ENCODE measurements at places on chromosomes 3 and 15.

GRCh38 chr15:80758130-80758745 lies 20.9 kb upstream of the CEMIP start:
- no peak for DNase-seq

DNA sequence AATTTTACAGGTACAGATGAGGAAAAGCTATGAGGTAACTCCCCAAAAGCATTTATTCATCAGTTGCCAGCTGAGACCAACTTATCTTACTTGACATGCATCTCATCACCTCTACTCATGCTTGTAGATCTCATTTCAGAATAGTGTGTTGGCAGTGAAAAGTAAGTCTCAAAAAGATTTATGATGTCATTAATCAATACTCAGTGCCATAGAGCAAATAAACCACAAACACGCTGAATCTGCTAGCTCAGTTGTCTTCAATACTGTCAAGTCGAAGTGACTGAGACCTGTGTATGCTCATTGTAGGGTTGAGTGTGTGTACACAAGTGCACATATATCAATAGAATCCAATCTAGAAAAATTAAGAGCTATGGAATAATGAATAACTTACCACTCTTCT lies 413.5 kb downstream of the CNTN3 start:
- no peak for DNase-seq

GRCh38 chr15:66780172-66780972 lies 78.3 kb downstream of the SMAD6 start:
- DNase-seq = peak; percentile 97

- no peak for DNase-seq
These were observed 205.0 kb downstream of the OSBPL10 start for GRCh38 chr3:31776016-31776415.

- no peak for DNase-seq
These were observed 71.3 kb downstream of the NUP210 start for GRCh38 chr3:13348661-13349396.

DNA sequence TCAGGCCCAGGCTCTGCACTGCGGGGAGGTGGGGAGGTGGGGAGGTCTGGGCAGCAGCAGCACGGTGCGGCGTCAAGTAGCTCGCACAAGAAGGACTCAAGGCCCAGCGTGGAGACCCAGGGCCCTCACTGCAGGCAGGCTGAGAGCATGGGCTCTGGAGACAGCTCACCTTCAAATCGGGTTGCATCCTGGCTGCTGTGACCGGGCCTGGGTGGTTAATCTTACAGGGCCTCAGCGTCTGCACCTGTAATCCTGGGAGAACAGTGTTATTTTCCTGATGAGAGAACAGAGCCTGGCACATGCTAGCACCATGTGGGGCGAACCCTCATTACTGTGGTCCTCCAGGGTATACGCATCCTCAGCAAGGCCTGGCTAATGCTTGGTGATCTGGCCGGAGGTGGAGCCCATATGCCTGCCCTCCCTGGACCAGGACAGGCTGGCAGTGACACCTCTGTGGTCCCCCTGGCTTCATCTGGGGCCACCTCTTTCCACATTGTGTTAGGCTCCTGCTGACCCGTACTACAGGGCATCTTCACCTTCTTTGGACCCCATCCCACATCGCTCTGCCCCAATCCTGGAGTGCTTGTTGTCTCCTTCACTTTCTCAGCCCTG lies 55.5 kb downstream of the RGMA start:
- no peak for DNase-seq

DNA sequence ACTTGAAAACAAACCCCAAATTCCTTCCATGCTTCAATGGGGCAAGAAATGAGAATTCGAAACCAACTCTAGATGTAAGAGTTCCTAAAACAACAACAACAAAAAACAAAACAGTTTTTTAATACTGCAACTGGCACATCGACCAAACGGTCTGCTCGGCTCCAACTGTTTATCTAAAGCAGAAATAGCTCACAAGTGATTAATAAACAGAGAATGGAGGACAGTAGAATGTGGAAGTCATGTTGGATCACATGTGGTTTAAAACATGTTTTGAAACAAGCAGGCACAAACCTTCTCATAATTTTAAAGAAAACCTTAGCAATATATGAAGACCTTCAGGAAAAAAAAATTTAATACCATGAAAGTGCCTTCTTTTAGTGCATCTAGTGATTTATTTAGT lies 55.1 kb downstream of the SETMAR start:
- DNase-seq = no peak

- DNase-seq = no peak
These were observed 33.4 kb downstream of the ZXDC start for GRCh38 chr3:126442094-126442855.

- no peak for DNase-seq
These were observed 67.2 kb downstream of the LIPC start for GRCh38 chr15:58498821-58499580.

GRCh38 chr3:157409516-157409915 lies 27.1 kb upstream of the PTX3 start:
- no peak for DNase-seq

- no peak for DNase-seq
These were observed 44.0 kb downstream of the IDH2 start for GRCh38 chr15:90058308-90058707.

All from urothelium cell line (cell line).